ENCODE measurements at places on chromosomes 11 and 22.

GRCh38 chr11:65801153-65801987, 14.5 kb downstream of the OVOL1 start:
- no peak for DNase-seq

DNA sequence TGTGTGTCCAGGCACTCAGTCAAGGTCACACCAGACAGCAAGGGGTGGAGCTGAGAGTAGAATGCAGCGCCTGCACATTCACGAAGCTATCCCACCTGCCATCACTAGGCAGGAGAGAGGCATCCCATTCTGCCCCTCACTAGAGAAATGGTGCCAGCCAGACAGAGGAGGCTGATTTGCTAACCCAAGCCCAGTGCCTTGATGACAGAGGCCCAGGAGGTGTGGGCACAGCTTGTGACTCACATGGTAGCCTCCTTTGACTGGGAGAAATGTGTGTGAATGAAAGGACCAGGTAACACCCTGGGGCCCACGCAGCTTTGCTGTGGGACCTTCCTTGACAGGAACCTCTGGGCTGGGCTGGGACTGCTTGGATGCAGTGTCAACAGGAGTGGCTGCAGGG, 5.2 kb upstream of the NAALADL1 start:
- no peak for DNase-seq

DNA sequence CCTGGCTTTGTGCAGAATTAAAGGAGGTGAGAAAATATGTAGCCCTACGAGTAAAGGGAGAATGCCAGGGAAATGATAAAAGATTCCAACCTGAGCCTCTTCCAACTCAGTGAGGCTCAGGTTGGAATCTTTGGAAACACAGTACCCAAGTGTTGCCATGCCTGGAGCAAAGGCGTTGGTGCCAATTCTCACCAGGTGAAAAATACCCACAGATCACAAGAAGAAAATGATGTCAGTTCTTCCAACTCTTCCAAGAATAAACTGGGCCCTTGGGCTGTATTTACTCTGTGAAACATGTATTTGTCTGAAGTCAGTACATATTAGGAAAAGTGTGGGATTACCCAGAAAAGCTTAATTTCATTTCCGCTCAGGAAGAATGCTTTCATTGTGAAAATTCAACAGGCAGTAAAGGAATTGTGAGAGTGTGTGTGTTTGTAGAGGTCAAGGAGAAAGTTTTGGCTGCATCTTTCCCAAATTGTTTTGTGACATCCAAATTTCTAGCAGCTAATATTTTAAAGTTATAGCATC, 235.3 kb upstream of the MPPED2 start:
- no peak for DNase-seq

- DNase-seq, result no peak
Observed at GRCh38 chr11:6307876-6308275, 12.4 kb downstream of the CAVIN3 start.

DNA sequence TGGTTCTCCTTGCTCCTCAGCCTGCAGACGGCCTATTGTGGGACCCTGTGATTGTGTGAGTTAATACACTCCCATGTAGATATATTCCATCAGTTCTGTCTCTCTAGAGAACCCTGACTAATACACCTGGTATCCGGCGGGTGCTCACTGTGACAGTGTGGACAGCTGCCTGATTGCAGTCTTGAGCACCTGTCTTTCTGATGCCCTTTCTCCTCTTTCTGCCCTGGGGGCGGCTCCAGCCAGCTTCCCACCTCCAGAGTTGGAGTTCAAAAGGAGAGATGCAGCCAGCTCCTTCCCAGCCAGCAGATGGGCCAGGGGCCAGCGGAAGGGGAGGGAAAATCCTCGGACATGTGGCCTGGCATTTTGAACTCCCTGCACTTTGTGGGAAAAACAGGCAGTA, 15.0 kb downstream of the SMIM38 start:
- no peak for DNase-seq

DNA sequence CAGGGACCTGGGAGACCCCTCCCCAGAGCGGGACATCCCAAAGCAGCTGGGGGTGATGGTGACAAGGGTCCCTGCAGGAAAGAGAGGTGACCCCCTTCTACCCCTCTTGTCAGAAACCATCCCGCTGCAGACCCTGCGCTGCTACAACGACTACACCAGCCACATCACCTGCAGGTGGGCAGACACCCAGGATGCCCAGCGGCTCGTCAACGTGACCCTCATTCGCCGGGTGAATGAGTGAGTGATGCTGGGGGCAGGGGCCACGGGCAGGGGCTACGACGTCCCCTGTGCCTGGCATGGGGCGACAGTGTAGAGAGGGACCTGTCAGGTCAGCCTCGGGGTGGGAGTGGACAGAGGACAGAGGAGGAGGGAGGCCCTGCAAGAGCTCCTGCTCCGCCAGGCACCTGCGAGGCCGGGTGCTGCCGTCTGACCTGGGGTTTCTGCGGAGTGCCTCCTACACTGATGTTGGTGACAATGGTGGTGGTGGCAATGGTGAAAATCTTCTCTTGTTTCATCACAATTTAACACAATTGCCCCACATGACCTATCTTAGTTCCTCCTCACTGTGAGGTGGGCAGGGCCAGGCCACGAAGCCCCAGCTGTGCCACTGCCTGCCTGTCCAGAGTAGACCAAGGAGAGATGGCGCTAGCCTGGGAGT, 9.8 kb downstream of the CSF2RB start:
- DNase-seq, result no peak

DNA sequence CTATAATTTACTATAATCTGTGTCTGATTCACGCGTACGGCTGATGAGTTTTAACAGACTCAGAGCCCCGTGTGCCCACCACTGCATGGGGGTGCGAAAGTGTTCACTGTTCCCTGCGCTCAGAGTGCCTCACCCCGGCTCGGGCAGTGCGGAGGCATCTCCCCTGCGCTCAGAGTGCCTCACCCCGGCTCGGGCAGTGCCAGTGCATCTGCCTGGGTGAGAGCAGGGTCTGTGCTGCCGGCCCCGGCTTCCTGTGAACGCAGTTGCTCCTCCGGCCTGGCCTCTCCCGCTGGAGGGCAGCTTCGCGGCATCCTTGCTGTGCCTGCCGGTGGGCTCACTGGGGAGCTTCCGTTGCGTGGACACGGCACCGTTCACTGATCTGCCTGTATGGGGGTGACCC, 14.2 kb downstream of the PTDSS2 start:
- no peak for DNase-seq

GRCh38 chr11:119743006-119743405, 14.0 kb upstream of the NECTIN1 start:
- no peak for DNase-seq

GRCh38 chr11:134345237-134345550, 13.4 kb downstream of the GLB1L2 start:
- no peak for DNase-seq

DNA sequence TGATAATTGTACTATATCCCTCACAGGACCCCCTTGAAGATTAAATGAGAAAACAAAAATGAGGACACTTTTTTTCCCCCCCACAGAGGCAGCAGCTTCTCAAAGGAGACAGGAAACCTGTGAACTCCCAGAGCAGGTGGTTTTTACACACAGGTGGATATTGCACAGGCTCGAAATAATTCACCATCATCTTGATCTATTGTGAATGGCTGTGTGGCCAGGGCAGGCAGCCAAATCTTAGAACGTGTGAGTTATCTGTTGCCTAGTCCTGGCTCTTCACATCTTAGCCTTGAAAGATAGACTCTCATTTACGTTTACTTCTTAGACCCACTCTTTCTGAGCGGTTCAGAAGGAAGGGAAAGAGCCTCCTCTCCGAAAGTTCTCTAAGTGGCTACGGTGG, 23.5 kb downstream of the PPFIBP2 start:
- DNase-seq, result no peak

DNA sequence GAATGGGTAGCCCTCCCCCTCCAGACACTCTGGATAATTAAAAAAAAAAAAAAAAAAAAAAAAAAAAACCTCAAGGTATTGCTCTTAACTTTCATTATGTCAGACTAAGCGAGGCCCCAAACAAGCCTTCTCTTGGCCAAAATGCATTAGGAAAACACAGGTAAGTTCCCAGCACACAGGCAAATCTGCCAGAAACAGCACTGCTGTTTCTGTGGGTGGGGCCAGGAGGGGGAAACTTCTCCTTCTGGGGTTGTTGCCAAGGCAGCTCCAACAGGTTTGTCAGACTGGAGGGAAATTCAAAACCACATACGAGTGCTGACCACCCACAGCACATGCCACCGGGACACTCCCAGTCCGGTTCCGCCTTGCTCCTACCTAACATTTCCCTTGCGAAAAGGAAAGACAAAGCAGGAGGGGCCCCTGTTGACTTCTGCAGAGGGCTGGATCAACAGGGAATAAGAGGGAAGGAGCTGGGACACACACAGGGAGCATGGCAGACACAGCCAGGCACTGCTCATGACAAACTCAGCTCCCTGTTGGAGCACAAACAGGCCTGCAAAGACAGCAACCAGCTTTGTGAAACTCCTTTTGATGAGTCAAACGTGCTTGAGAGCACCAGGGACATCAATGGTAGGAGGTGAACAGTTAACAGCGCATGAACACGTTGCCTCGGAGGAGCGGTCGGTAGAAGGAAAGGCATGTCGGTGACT, 55.0 kb downstream of the MYH9 start:
- DNase-seq, result no peak

- DNase-seq, result no peak
Observed at GRCh38 chr22:22800716-22801115, 86.9 kb upstream of the IGLL5 start.

- DNase-seq, result no peak
Observed at GRCh38 chr11:2186669-2187279, 15.2 kb upstream of the TH start.

GRCh38 chr22:46721501-46722085, 16.5 kb downstream of the CERK start:
- DNase-seq, result no peak

DNA sequence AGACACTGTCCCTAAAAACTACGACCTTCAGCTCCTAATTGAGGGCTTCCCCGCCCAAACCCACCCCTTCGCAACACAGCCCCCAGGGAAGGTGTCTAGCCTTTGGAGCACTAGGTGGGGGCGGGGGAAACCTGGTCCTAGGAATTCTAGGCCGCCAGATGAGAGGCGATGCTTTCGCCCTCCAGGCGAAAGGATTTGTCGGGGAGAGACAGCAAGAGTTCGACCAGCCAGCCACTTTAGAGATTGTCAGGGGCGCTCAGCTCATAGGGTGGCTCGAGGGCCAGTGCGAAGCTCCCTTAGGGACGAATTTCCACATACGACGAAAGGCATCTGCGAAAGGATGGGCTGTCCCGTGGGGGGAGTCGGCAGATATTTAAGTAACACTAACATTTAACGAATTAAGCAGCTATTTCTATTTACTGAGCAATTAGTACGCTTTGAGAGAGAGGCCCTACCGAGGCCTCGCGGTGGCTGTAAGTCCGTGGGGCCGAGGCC, 5.3 kb downstream of the CD248 start:
- no peak for DNase-seq

- no peak for DNase-seq
Observed at GRCh38 chr22:36129486-36130388, 30.8 kb downstream of the APOL3 start.

DNA sequence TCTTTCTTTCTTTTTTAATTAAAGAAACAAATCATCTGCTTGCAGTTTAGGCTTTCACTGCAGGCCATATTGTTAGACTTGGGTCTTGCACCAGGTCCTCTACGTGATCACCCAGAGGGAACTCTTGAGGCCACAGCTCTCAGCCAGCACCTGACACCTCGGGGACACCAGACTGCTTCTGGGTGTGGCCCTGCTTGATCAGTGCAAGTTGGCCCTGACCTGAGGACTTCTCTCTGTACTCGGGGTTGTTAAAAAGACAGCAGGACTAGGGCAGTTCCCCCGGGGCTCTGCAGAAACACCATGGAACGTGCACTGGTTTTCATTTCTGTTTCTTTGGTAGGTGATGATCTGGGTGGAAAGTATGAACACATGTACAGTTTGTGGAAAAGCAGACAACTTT, 51.2 kb upstream of the MYO18B start:
- DNase-seq, result no peak

- DNase-seq, result no peak
Observed at GRCh38 chr22:22749167-22749758, 104.8 kb downstream of the GGTLC2 start.

- no peak for DNase-seq
Observed at GRCh38 chr22:36206255-36206654, 4.6 kb upstream of the APOL4 start.

DNA sequence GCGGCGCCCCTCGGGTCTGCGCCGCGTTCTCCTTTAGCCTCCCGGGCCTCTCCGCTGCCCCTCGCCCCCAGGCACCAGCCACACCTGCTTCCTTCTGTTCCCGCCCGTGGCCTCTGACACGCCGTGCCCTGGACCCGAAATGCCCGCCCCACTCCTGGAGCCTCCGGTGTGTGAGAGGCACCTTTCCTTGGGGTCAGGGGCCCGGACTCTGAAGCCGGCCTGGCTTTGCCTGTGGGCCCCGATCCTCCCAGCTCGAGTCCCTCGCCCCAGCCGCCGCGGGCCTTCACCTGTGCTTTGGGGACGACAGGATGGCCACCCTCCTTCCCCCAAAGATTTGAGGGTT, 661 bp upstream of the CDPF1 start:
- no peak for DNase-seq

DNA sequence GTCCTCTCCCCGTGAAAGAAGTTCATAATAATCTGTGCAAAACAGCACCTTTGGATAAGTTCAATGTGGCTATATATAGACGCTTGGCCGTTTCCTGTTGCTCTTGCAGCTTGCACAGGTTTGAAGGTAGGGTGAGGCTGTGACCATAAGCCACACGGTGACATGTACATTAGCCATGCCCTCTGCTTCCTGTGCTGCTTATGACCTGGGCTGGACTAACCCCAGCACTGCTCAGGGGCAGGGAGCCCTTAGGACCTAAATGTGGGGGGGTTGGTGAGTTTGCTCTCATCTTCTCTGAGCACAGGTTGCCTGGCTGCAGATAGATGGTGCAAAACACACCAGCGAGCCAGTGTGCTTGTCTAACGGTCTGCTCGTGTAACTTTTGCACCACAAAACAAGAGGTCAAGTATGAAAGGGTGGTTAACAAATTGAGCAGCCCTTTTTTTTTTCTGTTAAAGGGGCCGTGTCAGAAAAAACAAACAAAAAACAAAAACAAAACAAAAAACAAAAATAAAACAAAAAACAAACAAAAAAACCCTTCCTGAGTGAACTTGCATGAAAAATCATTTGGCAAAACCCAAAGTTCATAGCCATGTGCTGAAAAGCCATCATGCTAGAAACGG, 37.3 kb downstream of the FLI1 start:
- DNase-seq, result no peak

DNA sequence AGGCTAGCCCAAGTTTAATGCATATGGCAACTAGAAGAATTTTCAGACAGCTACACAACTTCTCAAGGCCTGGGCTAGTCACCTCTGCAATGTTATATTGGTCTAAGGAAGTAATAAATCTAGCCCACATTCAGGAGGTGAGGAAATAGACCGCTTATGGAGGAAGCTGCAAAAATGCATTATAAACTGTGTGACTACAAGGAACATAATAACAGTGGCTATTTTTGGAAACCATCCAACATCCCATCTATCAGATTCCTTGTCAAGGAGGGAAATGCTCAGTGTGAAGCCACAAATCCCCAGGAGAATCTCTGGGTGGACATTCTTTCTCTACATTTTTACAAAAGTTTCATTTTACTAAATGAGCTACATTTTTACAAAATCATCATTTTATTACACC, 76.1 kb downstream of the BBOX1 start:
- no peak for DNase-seq
